ENCODE measurements at places on chromosomes 11 and 22. TPM values are rescaled to one million over a fixed set of nuclear protein-coding genes. Genes with fewer than 3 reads are reported as not detected.

DNA sequence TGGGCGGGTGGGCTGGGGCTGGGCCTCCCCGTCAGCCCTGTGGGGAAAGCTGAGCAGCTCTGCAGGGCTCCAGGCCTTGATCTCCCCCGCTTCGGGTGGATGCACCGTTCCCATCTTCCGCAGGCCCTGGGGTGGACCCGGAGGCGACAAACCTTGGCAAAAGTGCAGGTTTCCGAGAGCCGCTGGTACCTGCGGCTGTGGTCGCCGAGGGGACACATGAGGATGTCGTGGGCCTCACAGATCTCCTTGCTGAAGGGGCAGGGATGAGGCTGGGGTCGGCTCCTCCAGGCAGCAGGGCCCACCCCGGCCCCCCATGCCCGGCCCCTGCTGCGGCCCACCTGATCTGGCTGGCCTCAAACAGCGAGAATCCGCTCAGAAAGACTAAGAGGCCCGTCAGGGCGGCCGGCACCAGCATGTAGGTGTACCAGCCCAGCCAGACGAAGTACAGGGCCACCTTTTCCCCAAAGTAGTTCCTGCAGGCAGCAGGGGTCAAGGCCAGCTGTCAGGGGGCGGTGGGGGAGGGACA is 11.8 kb downstream of the ANO9 start:
- no peak for DNase-seq

DNA sequence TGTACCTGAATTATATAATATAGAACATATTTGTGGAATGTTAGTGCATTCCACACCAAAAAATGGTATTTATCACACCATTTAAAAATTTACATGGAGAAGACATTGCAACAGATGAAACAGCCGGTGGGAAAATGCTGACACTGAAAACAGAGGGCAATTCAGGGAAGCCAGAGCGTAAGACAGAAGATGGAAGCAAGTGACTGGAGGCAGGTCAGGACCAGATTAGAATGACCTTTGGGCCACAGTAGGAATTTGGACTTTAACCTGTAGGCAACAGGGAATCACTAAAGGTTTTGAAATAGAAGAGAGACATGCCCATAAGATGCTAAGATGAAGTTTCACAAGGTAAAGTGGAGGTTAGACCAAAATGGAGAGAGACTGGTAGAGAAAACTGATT is 60.5 kb downstream of the METTL15 start:
- DNase-seq, result no peak

SULT4A1 gene
- total RNA-seq, result 0.92 TPM

HMBS gene
- total RNA-seq, result 21.0 TPM

Measured in tongue (tissue), 3 donors.